SK-MEL-5 (cell line): ENCODE measurements at places on chromosomes 11 and 22. TPM values are rescaled to one million over a fixed set of nuclear protein-coding genes. Genes with fewer than 3 reads are reported as not detected.

MYOD1 gene
- not detected in 2 replicates for total RNA-seq

DNA sequence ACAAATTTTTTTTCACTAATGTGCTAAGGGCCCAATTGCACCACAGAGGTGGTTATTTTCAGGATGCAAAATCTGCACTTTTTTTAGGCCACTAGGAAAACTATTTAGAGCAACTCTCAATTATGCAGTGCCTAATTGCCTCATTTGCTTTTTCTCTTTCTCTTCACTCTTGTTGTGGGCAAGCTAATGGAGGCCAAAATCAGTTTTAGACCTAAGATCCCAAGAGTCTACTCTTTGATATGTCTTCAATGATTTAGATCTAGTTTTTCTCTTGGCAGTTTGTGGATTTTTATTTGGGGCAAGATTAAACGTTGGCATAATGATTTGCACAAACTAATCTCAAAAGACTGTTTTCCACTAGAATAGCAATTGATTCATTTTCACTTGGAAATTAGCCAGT is 1996.9 kb downstream of the LRRC4C start:
- DNase-seq = no peak

- DNase-seq = no peak
These were observed 30.0 kb upstream of the TCF20 start for GRCh38 chr22:42300259-42301076.

GRCh38 chr11:76313271-76313670 is 67.7 kb downstream of the THAP12 start:
- no peak for DNase-seq
